ENCODE measurements at places on chromosomes 4 and X.

- DNase-seq = no peak
Observed at GRCh38 chr4:10619855-10620254, 64.7 kb downstream of the CLNK start.

GRCh38 chrX:17719711-17720110, 17.6 kb upstream of the SCML1 start:
- no peak for DNase-seq

DNA sequence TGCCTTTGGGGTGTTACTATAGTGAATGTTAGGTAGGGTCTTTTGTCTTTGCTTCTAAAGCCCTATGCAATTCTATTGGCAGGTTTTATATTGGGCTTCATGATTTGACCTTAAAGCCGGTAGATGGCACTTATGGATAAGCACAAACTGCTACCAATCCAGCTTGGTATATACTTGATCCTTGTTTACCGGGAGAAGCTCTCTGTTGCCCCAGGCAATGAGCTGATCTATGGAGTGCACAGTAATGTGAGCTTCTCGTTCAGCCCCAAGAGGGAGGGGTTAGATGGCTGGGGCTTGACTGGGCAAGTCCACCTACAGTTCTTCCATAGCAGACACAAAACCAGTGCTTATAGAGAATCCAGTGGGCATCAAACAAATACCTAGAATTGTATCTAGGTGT, 287.2 kb upstream of the CT83 start:
- no peak for DNase-seq

- DNase-seq = no peak
Observed at GRCh38 chr4:87882321-87882720, 49.6 kb downstream of the MEPE start.

DNA sequence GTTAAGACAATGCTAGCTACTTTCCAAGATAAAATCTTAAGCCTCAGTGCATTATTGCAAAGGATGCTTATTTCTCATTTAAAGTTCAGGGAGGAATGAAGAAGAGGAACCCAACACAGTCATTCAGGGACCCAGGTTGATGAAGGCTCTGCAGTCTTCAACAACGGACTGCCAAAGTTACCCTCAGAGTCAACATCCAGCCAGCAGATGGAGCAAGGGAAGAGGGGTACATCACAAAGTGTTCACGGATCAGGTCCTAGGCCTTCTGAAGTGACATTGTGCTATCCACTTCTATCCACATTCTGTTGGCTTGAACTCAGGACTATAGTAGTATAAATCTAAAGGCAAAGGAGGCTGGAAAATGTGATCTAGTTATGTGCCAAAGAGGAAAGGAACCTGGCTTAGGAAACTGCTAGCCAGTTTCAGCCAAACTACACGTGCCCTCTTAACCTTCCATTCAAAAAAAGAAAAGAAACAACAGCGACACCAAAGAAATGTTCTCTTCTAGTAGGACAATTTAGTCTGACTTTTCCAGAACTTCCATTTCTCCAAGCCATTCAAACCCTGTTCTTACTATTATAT, 28.8 kb downstream of the NKX6-1 start:
- no peak for DNase-seq

DNA sequence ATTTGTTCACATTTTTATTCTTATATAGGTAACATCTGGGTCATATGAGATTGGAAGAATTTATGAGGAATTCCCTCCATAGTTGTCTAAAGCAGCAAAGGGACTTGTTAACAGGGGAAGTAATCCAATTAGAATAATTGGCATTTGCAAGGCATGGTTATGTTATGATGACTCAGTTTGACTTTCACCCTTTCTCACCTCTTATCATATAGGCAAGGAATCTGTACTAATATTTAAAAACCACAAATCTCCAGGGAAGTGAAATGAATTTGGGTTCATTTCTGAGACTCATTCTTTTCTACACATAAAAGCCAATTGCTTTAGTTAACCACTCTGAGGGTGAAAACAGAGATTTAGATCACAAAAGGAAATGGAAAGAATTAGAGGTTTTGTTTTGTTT, 281.5 kb upstream of the DKK2 start:
- DNase-seq = no peak

- DNase-seq = no peak
Observed at GRCh38 chrX:10156199-10157031, at the start of gene CLCN4. TSS of gene CLCN4 (plus strand) at chrX:10156975. CDS start at chrX:10185033, 28,058 bp downstream.

DNA sequence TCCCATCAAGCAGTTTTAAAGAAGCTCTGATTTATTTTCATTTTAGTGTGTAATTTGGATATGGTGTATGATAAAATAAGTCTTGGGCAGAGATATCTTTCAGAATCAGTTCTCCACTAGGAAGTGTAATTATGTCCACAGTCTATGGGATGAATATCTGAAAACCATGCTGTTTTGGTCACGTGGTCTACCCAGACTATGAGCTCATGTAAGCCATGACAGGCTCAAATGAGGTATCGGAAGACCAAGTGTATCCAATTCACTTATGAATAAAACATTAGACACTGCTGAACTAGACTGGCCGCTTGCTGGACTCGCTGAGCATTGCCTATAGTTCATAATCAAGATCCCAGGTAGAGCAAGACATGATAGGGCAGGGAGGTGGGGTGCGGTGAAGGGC, 50.5 kb downstream of the SOD3 start:
- DNase-seq = no peak

DNA sequence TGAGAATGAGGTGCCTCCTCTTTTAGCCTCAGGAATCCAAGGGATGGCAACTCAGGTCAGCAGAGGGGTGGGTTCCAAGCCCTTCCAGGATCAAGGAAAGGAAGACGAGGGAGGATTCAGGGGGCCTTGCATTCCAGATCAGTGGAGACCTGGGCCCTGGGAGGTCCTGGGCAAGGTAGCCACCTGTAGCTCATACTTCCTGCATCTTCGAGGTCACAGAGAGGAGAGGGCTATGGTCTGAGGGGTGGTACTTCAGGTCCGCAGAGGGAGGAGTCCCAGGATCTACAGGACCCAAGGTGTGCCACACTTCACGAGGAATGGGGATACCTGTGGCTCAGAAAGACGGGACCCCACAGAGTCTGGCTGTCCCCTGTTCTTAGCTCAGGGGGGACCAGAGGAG, 9.2 kb downstream of the MAGEA4 start:
- no peak for DNase-seq

DNA sequence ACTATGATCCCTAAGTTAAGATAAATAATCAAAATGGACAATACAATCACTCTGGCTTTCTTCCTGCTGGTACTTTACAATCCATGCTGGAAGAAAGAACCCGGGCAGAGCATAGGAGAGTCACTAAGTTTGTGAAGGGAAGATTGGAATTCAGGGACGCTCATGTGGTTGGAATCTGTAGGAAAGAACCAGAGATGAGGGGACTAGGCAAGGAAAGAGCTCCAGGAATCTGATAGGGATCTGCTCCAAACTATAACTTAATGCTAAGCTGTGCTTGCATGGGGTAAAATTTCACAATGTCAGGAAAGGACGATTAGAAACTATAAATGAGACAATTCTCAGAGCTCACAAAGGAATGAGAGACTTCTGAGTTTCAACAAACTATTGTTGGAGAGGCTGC, 167.5 kb downstream of the ADGRA3 start:
- no peak for DNase-seq

DNA sequence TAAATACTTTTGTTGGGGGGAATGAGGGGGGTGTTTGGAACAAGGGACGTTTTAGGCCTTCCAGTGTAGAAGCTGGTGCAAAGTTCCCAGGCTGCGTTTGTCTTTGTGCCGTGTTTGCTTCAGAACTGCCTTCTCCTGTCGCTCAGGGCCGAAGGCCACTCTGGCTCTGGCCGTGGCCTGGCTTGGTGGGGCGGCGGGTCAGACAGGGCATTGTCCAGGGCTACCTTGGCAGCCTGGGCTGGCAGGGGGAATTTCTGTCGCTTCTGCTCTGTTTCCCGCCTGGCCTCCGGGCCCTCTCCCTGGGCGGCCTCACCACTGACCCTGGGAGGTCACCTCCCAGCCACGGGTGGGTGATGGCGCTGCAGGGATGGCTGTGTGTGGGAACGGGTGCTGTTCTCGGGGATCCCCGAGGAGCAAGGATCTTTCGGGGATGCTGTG, 140.0 kb downstream of the COL4A6 start:
- DNase-seq = no peak

GRCh38 chr4:80094191-80094590, 21.2 kb upstream of the ANTXR2 start:
- DNase-seq = no peak

DNA sequence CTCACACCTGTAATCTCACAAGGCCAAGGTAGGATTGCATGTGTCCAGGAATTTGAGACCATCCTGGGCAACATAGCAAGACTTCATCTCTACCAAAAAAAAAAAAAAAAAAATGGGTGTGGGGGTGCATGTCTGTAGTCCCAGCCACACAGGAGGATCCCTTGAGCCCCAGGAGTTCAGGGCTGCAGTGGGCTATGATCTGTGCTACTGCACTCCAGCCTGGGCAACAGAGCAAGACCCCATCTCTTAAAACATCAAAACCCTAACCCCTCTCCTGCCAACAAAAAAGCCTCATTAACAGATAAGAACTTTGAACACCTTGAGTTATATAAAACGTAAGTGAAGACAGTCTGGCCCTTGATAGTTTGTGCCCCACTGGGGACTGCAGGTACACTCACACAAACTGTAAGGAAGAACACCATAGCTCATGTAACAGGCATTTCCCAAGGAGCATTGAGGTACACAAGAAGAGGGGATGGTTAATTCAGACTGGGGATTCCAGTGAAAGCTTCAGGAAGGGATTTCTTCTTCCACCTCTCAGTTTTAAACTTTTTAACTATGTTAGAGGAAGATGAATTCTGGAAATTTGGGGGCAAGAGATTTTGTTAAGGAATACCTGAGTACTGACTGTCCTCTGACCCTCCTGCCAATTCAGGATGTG, 34.7 kb downstream of the RBPJ start:
- DNase-seq = no peak

DNA sequence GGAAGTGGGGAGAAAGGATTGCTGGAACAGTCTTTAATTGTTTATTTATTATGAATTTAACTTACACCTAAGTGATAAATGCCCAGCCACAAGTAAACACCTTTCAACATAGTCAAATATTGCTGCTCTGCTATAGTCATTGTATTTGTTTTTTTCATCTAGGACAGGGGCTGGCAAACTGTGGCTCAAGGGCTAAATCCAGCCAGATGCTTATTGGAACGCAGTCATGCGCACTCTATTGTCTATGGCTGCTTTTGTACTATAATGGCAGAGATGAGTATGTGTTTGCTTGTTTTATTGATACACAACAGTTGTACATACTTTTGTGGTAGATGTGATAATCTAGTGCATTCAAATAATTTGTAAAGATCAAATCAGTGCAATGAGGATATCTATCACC, 95.3 kb downstream of the ZAR1 start:
- no peak for DNase-seq

GRCh38 chr4:96097040-96097607, 257.2 kb downstream of the PDHA2 start:
- no peak for DNase-seq

DNA sequence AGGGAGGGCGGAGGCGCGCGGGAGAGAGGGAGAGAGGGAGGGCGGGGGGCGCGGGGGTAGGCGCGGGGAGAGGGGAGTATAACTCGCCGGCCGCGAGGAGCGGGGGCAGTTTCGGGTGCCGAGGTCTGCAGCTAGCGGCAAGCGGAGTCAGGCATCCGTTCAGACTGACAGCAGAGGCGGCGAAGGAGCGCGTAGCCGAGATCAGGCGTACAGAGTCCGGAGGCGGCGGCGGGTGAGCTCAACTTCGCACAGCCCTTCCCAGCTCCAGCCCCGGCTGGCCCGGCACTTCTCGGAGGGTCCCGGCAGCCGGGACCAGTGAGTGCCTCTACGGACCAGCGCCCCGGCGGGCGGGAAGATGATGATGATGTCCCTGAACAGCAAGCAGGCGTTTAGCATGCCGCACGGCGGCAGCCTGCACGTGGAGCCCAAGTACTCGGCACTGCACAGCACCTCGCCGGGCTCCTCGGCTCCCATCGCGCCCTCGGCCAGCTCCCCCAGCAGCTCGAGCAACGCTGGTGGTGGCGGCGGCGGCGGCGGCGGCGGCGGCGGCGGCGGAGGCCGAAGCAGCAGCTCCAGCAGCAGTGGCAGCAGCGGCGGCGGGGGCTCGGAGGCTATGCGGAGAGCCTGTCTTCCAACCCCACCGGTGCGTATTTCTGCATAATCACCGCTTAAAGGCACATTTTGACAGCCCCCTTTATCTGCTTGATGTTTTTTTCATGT, at the start of gene POU4F2:
POU4F2 (plus strand) TSS at position 108 of the 720 bp plus-strand sequence; CDS start at position 356, 248 bp downstream.
- DNase-seq = peak; percentile 33

GRCh38 chrX:1103360-1103759, 109.1 kb downstream of the CRLF2 start:
- DNase-seq = no peak

- DNase-seq = no peak
Observed at GRCh38 chr4:172895699-172896098, 272.9 kb upstream of the GALNT7 start.

- DNase-seq = no peak
Observed at GRCh38 chrX:29948653-29949052, 266.7 kb upstream of the MAGEB2 start.

GRCh38 chr4:20723019-20723418, 22.8 kb downstream of the PACRGL start:
- no peak for DNase-seq

DNA sequence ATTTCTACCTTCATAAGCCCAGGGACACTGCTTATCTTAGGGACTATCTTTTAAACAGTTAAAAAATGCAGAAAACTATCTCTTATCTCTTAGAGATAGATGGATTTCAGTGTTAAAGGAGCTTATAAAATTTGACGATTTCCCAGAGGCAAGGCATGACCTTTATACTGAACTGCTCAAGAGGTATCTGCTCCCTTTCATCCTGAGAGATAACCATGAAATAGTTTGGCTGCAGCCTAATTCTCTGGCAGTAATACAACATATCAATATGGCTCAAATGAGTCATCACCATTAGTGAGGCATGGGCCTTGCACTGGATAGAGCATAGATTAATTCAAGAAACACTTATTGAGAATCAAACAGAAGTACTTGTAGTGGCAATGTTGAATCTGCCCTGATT, 348.2 kb upstream of the GRIA3 start:
- no peak for DNase-seq

DNA sequence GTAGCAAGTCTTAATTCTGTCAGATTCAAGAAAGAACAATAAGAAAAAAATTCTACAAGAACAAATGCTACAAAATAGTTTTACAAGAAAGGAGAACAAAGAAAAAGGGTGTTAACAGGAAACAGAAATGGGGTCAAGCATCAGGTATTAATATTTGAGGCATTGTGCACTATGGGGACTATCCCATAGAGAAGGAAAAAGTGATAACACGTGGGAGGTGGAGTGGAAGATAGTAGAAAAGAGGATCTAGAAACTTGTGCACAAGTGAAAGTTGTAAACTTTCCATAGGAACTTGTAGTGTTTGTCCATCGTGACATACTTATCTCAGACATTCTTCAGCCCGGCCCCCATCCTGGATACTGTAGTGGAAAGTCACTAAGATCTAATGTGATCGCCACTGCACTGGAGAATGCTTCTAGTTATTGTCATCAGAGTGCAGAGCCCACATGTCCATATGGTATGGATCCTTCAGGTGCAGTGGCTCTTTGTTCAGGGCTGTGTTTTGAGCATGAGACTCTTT, 15.4 kb upstream of the NFXL1 start:
- DNase-seq = no peak

GRCh38 chrX:123878252-123878721, 18.4 kb downstream of the XIAP start:
- peak; percentile 79 for DNase-seq

- no peak for DNase-seq
Observed at GRCh38 chr4:16195209-16195608, 31.1 kb downstream of the TAPT1 start.

- DNase-seq = no peak
Observed at GRCh38 chr4:41838590-41838989, 90.1 kb upstream of the PHOX2B start.

All from common myeloid progenitor, CD34-positive (primary cell).